Hair follicle dermal papilla cell (primary cell): ENCODE measurements at places on chromosomes 3 and 15. TPM values are rescaled to one million over a fixed set of nuclear protein-coding genes. Genes with fewer than 3 reads are reported as not detected.

CPN2 gene
- under 0.01 TPM in 1 of 2 replicates, not detected in the other for total RNA-seq

HOMER2 gene
- total RNA-seq = 16.4 and 28.1 TPM in 2 replicates

RASL12 gene
- total RNA-seq = 8.3 and 10.2 TPM in 2 replicates

ITIH3 gene
- total RNA-seq = 1.1 TPM in 1 of 2 replicates, not detected in the other

GAP43 gene
- total RNA-seq = 0.12 and 0.16 TPM in 2 replicates

MAP4 gene
- total RNA-seq = 213 and 224 TPM in 2 replicates

TMEM40 gene
- 0.24 TPM in 1 of 2 replicates, not detected in the other for total RNA-seq

CP gene
- 0.61 and 4.1 TPM in 2 replicates for total RNA-seq

SLC2A2 gene
- total RNA-seq = under 0.01 TPM in 1 of 2 replicates, not detected in the other

ABI3BP gene
- total RNA-seq = 28.9 and 61.1 TPM in 2 replicates

CX3CR1 gene
- 0.16 TPM in 1 of 2 replicates, not detected in the other for total RNA-seq

SLC28A2 gene
- total RNA-seq = not detected in 2 replicates

DUOXA1 gene
- total RNA-seq = 0.49 and 0.97 TPM in 2 replicates

GOLGA6D gene
- under 0.01 TPM in 1 of 2 replicates, not detected in the other for total RNA-seq

NRG4 gene
- total RNA-seq = not detected in 2 replicates

ROPN1 gene
- not detected in 2 replicates for total RNA-seq

MED12L gene
- 0.85 and 1.3 TPM in 2 replicates for total RNA-seq

AHSG gene
- not detected in 2 replicates for total RNA-seq

FILIP1L gene
- 8.9 and 11.0 TPM in 2 replicates for total RNA-seq

PARP6 gene
- 31.7 and 35.2 TPM in 2 replicates for total RNA-seq

RETNLB gene
- not detected in 2 replicates for total RNA-seq

UBL7 gene
- 44.0 and 49.2 TPM in 2 replicates for total RNA-seq
